Fibroblast of pulmonary artery (primary cell): ENCODE measurements at places on chromosomes 1 and 21.

DNA sequence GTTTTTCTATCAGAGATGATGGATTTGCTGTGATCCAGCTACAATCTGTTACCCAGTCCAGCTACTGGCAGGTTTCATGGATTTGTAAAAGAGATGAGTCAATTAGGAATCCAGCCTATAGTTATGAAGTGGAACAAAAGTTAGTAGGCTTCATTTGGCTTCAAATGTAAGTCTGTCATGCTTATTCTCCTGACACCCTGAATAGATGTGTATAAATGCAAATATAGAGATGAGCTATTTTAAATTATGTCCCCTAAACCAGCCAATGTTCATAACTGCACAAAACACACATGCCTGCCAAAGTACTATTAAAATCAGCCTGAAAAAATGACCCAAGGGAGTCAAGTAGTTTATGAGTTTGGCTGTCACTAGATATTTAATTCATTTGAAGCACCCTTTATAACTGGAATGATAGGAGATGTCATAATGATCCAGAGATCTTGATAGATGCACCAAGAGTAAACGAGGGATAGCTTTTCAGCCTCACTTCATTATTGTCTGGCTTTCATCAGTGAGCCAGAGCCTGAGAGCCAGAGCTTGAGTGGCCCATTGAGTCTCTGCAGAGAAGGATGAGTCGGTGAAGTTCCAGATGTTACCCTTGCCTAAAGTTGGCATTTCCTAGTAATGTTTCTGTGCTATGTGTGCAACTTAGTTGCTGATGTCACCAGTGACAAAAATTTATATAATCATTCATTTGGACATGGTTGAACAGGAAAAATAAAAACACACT is 11.8 kb upstream of the NTMT2 start:
- DNase-seq: no peak

- peak; percentile 4 for DNase-seq
Observed at GRCh38 chr1:185401019-185401418, 84.0 kb upstream of the IVNS1ABP start.

DNA sequence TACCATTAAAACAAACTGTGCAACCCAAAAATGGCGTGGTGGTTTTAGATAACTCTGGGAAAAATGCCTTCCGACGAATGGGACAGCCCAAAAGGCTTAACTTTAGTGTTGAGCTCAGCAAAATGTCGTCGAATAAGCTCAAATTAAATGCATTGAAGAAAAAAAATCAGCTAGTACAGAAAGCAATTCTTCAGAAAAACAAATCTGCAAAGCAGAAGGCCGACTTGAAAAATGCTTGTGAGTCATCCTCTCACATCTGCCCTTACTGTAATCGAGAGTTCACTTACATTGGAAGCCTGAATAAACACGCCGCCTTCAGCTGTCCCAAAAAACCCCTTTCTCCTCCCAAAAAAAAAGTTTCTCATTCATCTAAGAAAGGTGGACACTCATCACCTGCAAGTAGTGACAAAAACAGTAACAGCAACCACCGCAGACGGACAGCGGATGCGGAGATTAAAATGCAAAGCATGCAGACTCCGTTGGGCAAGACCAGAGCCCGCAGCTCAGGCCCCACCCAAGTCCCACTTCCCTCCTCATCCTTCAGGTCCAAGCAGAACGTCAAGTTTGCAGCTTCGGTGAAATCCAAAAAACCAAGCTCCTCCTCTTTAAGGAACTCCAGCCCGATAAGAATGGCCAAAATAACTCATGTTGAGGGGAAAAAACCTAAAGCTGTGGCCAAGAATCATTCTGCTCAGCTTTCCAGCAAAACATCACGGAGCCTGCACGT is 82.1 kb downstream of the PRDM2 start:
- peak; percentile 67 for DNase-seq

GRCh38 chr1:160342526-160342925 is 524 bp downstream of the COPA start:
- peak; percentile 23 for DNase-seq

DNA sequence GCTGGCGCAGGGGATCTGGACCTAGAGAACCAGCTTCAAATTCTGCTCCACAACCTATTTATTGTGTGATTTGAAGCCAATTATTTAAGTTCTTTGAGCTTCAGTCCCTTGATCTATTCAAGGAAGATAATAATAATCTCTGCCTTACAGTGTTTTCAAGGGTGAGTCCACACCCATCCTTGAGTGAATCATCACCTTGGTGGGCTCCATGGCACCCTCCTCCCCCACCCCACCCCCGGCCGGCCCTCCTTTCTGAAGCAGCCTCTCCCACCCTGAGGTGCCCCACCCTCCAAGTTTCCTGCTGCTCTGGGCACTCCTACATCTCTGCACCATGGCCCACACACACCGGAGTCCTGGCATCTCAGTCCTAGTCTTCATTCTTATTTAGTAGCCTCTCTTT is 38.3 kb downstream of the TCP10L start:
- DNase-seq: no peak

DNA sequence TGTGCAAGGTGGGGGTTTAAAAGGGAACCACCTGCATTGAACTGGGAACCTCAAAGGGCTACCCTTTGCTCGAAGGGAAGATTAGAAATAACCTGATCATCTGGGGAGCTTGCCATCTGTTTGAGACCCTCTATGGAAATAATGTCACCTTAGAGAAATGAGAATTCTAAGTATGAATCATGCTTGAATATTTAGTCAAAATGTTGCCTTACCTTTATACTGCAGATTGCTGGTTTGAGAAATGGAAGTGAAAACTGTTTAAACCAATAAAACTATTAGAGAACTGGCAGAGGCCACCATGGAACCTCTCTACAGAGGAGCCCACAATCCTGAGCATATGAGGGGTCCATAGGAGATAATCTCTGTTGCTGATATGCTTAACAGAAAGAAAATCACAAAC is 131.2 kb upstream of the FAM78B start:
- DNase-seq: no peak

GRCh38 chr1:173134800-173135199 is 72.3 kb downstream of the TNFSF4 start:
- no peak for DNase-seq

DNA sequence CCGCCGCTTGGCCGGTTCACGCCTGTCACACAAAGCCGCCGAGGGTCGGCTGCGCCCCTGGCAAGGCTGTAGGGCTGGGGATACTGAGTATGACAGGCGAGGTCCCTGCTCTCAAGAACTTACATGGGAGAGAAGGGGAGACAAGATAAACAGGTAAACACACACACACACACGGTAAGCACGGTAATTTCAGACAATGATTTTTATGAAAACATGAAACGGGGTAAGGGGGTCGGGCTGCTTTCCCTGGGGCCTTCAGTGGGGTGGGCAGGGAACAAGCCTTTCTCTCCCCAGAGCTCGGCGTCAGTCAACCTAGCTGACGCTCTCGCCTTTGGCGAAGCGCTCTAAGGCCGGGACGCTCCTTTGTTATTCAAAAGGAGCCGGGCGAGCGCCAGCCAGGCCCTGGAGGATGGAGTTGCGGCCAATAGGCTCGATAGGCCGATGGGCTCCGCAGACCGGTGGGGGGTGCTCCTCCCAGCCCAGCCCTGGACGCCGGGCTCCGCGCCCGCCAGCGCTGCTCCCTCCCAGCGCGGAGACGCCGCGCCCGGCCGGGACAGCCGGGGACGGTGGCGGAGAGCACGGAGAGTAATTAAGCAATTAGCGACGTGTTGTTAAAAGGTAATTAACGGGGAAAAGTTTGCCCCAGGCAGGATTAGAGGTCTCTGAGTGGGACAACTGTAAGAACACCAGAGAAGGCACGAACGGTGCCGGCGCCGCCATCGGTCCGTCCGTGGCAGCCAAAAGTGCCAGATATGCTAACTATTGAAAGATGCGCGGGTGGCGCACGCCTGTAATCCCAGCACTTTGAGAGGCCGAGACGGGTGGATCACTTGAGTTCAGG is 950 bp upstream of the INKA2 start:
- peak; percentile 70 for DNase-seq

GRCh38 chr1:33140153-33141149 is 41.4 kb downstream of the TRIM62 start:
- no peak for DNase-seq

DNA sequence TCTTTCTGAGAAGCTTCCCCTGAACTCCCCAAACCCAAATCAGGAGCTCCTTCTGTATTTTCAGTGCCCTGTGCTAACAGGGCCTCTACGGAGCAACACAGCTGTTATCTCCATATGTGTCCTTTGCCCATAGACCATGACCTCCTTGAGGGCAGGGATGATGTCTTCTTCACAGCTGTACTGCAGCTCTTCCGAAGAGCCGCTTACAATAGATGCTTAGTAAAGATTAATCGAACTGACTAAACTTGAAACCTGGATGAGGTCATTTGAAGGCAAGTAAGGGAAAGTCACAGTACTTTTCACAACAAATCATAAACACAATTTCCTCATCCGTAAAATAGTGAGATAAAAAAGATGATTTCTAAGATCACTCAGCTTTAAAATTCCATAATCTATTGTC is 4.4 kb upstream of the KCNN3 start:
- no peak for DNase-seq

GRCh38 chr1:197559655-197560054 is 215.6 kb downstream of the DENND1B start:
- DNase-seq: no peak

- no peak for DNase-seq
Observed at GRCh38 chr1:178342745-178343144, 154.0 kb downstream of the CLEC20A start.

DNA sequence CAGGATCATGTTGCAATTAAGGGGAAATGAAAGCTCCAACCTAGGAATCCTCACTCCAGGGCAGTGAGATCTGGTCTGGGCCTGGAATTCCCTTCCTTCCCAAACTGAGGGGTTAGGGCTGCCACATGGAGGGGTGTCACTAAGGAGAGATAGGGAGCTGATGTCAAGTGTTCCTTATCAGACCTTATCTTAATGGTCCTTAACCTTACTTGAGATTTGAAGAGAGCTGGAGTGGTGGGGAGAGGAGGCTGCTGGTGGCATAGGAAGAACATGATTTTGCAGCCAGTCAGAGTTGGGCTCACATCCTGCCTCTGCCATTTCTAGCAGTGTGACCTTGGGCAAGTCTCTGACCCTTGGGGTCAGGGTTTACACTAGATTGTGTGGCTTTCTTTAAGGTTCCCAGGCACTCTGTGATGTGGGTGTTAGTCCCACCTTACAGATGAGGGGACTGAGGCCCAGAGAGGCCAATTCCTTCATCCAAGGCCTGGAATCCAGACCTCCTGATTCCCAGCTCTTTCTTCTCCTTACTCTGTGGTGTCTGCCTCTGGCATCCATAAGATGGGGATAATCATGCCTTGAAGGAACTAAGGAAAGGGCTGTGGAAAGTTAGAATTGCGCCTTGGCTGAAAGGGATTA is 56.3 kb upstream of the SYNC start:
- DNase-seq: no peak

DNA sequence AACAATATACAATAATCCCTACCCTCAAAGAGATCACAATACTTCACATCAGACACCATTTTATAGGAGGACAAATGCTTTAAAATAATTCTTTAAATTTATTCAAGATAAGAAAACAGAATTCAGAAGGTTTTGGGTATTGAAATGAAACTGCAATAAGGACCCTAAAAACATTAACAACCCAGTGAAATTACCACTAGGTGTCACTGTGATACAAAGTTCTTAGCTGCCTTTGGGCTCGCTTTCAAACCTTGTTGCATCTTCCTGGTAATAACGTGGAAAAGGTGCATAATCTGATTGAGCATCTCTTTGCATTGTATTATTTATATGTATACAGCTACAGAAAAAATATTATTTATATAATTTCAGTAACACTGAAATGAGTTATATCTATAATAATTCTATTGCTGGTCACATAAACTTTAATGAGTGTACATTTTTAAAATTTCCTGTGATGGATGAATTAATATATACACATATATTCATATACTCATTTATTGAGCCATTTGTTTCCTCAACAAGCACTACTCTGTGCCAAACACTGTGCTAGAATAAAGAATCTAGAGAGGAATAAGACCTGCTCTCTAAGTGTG is 185.2 kb downstream of the FAF1 start:
- DNase-seq: peak; percentile 82

GRCh38 chr1:170682169-170682568 is 18.2 kb downstream of the PRRX1 start:
- DNase-seq: no peak

DNA sequence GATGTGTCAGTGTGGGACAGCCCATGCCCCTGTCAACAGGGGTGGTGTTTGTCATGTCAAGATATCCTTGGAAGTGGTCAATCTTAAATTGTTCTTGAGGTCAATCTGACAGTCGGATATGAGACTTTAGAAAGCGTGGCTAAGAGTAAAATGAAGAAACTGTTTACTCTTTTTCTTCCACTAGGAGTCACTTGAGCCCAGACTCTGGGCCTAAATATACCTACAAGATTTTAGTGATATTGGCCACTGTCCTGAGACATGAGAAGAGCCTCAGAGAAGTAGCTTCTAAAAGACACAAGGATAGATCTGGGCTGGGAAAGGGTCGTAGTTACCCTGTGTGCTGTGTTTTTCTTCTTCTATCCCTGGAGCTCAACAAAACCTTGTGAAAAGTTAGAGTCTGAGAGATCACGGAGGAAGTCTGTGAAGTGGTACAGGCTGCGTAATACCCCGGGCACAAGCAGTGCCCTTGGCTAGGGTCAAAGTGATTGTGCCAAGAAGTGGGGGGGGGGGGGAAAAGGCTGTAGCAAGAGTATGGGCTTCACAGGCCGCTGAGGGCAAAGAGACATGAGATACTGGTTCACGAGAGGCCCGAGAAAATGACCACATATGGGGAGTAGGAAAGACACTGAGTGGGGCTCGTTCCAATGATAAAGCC is 355.2 kb upstream of the GREM2 start:
- DNase-seq: no peak

DNA sequence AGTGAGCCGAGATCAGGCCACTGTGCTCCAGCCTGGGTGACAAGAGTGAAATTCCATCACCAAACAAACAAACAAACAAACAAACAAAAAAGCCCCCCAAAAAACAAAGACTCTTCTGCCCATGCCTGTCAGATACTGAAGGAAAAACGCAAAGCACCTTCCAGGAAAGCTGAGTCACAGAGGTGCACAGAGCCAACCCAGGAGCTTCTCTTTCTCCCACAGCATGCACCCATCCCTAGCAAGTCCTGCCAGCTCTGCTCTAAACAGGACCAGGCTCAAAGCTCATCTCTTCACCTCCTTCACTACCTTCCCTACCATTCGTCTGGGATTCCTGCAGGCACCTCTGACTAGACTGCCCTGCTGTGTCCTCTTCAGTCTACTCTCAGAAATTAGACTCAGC is 46.5 kb downstream of the ETS2 start:
- DNase-seq: no peak

- peak; percentile 69 for DNase-seq
Observed at GRCh38 chr1:39110882-39111281, 84.7 kb downstream of the NDUFS5 start.

GRCh38 chr1:5921129-5921528 is 71.1 kb downstream of the NPHP4 start:
- no peak for DNase-seq

- DNase-seq: no peak
Observed at GRCh38 chr1:6813165-6813564, 27.9 kb downstream of the CAMTA1 start.

DNA sequence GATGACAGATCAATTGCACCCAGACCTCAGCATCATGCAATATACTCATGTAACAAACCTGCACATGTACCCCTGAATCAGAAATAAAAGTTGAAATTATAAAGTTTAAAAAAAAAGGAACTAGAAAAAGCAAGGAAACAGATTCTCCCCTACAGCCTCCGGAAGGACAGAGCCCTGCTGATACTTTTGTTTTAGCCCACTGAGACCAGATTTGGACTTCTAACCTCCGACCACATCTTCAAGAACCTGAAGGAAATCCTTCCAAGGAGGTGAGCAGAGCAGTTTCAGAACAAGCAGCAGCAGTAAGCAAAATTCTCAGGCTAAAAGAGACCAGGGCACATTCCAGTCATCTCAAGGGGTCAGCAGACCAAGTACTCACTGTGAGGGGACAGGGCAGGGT is 54.5 kb downstream of the TM2D1 start:
- no peak for DNase-seq
